Gastrocnemius medialis (tissue), 4 donors: ENCODE measurements at places on chromosomes 4 and X.

DNA sequence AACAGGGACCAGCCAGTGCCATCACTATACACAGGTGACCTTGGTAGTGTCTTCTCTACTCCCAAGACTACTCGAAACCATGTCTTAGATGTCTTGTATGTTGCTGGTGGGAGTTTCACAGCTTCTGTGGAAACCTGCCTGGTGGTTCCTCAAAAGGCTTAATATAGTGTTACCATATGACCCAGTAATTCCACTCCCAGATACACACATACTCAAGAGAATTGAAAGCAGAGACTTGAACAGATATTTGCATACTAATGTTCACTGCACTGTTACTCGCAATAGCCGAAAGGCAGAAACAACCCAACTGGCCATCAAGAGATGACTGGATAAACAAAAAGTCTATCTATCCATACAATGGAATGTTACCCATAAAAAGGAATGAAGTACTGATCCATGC, 3.1 kb downstream of the TFDP3 start:
- no peak for DNase-seq

DNA sequence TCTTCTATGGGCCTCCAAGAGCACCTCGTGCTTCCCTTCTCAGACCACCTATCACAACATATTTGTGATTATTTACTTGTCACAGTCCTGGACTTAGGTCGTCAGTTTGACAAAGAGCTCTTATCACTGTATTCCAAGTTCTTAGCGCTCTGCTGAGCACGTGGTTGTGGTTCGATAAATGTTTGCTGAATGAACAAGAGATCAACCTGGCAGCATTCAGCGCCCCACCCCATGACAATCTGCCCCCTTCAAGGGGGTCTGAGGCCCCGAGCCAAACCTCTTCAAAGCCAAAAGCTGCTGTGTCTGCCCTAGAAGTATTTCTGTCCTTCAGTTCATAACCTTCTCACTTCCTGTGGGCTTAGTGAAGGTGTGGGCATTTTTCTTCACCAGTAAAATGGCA, 15.0 kb downstream of the RPS4X start:
- DNase-seq: no peak

GRCh38 chr4:107034996-107035818, 906 bp downstream of the DKK2 start:
- DNase-seq: no peak

DNA sequence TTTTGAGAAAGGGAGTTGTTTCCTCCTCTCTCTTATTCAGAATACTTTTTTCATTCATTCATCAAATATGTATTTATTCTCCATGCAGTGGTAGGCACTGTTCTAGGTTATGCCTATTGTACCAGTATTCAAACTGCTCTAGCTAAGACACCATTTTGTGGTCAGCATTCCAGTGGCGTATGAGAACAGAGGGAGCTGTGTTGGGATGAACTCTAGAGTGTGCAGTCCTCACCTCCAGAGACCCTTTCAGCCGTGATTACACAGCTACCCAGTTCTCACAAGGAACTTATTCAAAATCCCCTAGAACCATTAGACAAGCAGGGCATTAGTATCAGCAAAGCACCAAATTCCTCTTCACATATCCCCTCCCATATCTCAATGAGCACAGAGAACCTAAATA, 4.2 kb downstream of the TLR1 start:
- no peak for DNase-seq

DNA sequence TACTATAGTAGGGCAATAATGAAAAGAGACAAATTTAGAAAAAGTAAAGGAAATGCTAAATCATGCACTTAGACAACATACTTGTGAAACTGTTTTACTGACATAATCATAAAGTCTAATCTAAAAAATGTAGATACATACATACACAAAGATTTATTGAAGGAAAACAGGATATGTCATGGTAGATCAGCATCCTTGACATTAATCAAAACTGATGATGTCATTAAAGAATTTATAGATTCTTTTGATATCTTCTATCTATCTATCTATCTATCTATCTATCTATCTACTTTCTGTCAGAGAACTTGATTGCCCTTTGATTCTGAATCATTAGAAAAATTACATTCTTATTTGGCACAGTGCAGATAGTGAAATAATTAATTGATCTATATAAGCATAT, 311.3 kb downstream of the CCSER1 start:
- no peak for DNase-seq

DNA sequence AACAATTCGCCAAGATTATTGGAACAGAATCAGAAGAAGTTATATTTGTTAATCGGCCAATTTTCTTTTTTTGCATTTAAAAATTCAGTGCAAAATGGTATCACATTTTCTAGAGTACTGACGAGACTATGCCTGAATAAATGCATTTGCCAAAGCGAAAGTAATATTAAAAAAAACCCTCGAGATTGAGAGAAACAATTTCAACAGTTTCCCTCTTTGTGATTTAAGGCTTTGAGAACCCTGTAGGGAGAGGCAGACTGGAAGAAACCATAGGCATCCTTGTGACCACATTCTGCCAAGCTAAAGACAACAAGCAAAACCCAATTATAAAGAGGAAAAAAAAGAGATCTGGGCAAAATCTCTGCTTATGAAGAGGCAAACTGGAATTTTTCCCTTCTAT, 218.1 kb upstream of the GK2 start:
- DNase-seq: no peak

DNA sequence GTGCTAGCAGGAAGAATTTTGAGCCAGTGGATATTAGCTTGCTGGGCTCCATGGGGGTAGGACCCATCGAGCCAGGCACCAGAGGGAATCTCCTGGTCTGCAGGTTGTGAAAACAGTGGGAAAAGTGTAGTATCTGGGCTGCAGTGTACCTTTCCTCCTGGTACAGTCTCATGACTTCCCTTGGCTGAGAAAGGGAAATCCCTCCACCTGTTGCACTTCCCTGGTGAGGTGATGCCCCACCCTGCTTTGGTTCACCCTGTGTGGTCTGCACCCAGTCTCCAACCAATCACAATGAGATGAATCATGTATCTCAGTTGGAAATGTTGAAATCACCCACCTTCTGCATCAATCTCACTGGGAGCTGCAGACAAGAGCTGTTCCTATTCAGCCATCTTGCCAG, 341.4 kb upstream of the IRS4 start:
- DNase-seq: no peak

GRCh38 chrX:41921492-41922430, 1.6 kb downstream of the CASK start:
- DNase-seq: no peak

DNA sequence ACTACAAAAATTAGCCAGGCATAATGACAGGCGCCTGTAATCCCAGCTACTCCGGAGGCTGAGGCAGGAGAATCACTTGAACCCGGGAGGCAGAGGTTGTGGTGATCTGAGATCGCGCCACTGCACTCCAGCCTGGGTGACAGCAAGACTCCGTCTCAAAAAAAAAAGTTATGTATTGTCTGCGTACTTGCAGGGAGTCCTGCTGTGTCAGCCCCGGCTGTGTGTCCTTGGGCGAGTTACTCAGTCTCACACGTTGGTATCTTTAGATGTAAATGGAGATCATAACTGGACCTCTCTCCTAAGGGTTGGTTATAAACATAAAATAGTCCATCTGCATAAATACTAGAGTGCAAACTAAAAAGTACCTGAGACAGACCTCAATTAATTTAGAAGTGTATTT, 22.7 kb upstream of the TBC1D14 start:
- DNase-seq: no peak

- DNase-seq: no peak
Observed at GRCh38 chrX:118448273-118448783, 47.3 kb upstream of the DOCK11 start.

- peak; percentile 59 for DNase-seq
Observed at GRCh38 chr4:139030614-139031235, 15.1 kb downstream of the NOCT start.

DNA sequence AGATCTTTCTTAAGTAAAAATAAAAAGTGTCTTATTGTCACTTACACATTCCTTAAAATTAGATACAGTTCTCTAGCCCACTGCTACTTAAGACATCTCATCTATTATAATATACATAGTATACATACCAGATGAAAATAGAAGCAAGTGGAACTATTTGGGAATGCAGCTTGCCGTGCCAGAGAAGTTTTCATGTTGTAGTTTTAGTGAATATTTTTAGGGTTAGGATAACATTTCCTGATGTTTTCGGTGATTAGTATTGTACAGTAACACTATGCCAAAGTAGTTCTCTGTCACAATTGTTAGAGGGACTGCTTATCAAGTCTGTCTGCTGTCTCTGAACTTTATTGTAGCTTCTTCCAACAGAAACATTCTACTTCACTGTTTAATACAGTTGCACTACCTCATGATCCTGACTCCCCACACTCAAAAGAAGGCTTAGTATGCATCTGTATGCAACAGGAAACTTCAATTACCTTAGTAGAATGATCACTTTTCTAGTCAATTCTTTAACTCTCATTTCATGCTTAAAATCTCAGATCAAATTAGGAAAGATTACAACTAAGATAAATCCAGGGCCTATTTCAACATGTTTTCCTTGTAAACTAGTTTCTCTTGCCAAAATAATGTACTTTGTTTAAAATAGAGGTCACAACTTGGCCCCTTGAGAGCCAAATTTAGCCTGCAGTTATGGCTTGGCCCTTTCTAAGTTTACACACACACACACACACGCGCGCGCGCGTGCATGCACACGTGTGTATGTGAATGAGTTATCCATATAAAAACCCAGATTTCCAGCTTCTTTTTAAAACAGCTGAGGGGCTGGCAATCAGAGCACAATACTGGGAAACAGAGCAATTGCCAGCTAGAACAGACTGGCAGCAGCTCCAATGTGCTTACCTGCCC, 42.3 kb upstream of the SRPX start:
- no peak for DNase-seq

DNA sequence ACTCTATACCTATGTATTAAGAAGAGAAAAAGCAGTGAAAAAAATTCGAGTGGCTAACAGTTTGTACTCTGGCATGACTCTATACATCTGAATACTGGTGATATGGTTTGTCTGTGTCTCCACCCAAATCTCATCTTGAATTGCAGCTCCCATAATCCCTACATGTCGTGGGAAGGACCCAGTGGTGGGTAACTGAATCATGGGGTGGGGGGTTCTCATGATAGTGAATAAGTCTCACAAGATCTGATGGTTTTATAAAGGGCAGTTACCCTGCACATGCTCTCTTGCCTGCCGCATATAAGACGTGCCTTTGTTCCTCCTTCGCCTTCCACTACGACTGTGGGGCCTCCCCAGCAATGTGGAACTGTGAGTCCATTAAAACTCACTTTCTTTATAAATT, 70.4 kb downstream of the LRBA start:
- no peak for DNase-seq

DNA sequence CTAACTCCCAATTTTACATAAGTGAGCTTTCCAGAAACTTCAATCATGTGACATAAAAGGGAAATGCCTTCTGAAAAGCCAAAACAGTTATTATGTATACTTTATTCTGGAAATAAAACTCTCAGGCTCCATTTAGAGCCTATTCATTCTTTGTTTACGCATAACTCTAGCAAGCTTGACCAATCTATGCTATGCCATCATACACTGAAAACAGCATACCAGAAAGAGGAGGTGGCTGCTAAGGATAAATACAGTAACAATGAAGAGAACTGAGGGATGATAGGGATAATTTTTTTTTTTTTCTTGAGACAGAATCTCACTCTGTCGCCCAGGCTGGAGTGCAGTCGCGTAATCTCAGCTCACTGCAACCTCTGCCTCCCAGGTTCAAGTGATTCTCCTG, 24.4 kb downstream of the CDKL2 start:
- DNase-seq: no peak

GRCh38 chr4:52780617-52781354, 29.6 kb upstream of the ERVMER34-1 start:
- no peak for DNase-seq

DNA sequence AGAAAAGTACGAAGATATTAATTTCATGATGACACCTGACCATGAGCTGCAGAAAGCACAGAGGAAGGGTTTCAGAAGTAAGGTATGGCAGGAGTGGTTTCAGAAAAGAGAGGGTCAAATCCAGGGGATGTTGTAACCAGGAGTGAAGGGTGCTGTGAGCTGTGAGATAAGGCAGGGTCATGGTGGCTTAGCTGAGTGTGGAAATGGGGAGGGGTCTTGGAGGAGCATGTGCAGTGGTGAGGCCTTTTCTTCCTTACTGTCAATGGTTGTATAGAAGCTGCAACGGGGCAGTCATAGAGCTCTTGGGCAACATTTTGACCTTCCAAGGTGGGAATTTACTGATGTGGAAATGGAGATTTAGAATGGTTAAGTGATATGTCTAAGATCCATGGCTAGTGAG, 2.5 kb downstream of the ANAPC4 start:
- no peak for DNase-seq

- no peak for DNase-seq
Observed at GRCh38 chrX:40468033-40468846, 112.5 kb upstream of the ATP6AP2 start.

GRCh38 chr4:172497321-172497720, 671.3 kb upstream of the GALNT7 start:
- no peak for DNase-seq

DNA sequence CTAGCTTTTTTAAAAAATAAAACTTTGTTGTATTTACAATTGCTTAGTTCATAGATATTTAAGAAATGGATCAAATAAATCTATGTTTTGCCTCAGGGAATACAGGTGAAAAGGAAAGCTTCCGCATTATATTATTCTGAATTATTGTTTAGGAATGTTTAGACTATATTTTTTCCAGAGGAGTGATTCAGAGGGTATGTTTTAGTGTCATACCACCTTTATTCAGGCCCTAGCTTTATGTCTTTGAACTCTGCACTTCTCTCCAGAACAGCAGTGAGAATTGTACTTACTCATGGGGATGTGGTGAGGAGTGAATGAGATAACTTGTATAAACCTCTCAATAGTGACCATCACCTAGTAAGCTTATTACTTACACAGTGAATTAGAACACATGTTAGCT, 14.0 kb downstream of the SLIT2 start:
- no peak for DNase-seq

GRCh38 chr4:7759216-7759615, 180.4 kb downstream of the AFAP1 start:
- DNase-seq: no peak

- DNase-seq: no peak
Observed at GRCh38 chrX:152637649-152638442, at the start of gene GABRQ. TSS of gene GABRQ (plus strand) at chrX:152637895. CDS start at chrX:152638203, 308 bp downstream.

DNA sequence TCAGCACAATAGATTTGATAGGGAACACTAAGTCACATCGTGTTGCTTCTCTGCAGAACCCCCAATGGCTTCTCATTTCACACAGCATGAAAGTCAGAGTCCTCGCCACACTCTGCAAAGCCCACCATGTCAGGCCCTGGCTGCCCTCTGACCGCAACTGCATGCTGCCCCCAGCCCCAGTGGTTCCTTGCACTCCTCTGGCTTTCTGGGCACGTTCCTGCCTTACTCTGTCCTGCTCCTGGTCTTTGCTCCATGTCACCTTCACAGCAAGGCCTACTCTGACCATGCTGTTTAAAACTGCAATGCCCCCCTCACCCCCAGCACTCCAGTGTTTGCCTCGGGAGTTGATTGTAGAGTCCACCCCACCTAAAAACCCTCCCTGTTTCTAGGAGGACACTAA, 78.1 kb downstream of the EVC start:
- DNase-seq: no peak

DNA sequence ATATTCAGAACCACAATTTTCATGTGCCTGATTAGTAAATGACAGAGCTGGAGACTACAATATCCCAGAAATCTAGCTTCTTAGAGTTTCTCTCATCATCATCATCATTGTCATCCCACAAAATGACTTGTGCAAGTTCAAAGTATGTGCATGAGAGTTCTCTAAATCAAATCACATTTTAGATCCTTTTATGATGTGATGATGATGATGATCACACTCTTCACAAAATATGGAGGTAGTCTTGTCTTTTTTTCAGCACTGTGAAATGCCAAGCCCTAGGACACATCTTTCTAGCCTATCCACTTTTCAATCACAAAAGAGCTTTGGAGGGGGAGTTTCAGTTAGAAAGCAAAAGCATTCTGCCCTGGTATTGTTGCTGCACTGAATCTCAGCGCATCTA, 7.4 kb downstream of the MBNL3 start:
- no peak for DNase-seq
